ENCODE measurements at places on chromosomes 5 and 9. TPM values are rescaled to one million over a fixed set of nuclear protein-coding genes. Genes with fewer than 3 reads are reported as not detected.

The IL4 gene
- total RNA-seq, result not detected

DNA sequence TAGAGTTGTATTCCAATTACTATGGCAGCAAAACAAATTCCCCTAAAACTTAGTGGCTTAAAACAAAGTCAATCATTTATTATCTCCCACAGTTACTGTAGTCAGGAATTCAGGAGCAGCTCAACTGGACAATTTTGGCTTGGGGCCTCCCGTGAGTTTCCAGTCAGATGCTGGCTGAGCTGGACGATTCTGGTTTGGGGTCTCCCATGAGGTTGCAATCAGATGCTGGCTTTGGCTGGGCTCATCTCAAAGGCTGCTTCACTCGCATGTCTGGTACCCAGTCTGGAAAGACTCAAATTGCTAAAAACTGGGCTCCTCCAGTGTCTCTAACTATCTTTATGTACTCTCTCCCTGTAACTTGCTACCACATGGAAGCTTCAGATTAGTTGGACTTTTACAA lies 130.1 kb downstream of the C5orf15 start:
- ATAC-seq, result no peak

DNA sequence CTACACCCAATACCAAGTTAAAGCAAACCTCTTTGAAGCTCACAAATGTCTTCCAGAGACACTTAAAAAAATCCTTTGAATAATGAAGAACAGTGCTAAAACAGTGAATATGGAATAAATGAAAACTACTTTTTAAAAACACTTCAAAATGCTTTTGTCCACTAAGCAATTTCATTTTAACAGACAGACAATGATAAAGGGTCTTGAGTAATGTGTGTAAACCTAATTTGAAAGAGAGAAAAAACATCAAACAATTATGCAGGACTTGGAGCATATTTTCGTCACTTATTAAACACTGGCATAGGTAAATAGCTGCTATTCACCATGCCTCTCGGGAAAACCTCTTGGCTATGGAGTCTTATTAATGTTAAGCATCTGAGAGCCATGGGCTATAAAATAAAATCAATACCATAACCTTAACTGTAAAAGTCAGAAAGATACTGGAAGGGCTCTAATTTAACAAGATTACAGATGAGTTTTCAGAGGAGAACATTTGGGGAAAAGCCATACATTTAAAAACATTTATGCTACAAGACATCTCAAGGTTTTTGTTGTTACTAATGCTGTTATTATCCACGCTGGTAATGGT lies 177.8 kb downstream of the NFIB start:
- no peak for ATAC-seq

DNA sequence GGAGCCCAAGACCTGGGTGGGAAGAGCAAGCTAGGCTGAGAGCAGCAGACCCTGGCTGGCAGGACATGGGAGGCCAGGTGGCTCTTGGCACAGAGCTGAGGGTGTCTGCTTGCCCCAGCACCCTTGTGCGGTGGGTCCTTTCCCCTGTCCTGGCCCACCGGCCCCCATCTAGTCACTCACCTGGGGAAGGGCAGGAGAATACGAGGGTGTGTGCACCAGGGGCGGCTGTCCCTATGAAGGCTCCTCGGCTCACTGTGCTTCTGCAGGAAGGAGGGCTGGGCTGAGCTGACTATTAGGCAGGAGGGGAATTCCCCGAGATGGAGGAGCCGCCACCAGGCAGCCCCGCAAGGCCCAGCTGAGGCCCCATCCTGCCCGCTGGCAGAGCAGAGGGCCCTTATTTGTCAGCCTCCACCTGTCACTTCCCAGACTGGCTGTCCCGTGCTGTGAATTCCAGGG lies 6.1 kb upstream of the TNIP1 start:
- ATAC-seq, result peak; percentile 32

DNA sequence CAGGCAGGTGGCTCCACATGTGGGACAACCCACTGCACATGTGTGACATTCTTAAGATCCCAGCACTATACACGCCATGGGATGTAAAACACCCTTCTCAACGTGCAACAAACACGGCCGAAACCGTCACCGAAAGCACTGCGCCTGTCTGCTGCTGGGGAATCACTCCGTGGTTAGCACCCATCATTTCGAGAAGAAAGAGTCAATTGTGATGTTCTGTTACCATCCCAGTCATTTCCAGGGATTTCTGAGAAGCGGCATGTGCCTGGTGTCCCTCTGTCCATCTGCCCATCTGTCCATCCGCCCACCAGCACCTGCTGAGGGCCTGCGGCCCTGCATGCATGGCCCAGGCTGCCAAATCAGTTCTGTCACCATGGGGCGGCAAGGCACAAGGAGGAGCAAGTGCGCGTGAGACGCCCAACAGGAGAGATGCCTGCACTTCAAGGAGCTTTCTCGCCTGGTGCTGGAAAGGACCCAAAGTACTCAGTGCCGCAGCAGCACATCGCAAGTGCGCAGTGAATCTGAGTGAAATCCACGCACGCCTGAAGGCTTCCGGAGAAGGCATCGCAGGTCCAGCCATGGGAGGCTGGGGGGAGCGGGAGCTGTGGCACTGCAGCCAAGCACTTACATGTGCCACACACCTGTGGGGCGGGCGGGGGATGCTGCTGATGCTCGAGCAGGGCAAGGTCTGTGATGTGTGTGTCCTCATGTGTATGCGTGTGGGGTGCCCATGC lies 38.0 kb downstream of the VAV2 start:
- ATAC-seq, result no peak

DNA sequence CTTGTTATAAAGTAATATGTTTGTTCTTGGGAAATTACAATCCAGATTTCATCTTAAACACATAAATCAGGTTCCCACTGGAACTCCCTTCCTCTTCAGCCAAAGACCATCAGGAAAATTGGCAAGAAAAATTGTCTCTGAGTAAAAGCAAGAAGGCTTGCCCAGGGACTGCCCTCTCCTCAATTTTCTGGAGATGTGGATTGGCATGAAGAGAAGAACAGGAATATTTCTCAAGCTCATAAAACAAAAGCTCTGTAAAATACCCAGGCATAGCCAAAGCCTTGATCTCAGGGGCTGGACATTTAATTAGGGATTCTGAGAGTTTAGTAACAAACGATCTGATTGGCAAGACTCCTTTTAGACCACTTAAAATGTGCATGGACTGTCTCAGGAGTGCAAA lies 223.4 kb downstream of the ZNF608 start:
- ATAC-seq, result no peak

Data from motor neuron (in vitro differentiated cells).